ENCODE measurements at places on chromosomes 5 and 9. TPM values are rescaled to one million over a fixed set of nuclear protein-coding genes. Genes with fewer than 3 reads are reported as not detected.

ARHGEF28 gene
- 14.3 TPM for total RNA-seq

C9orf50 gene
- total RNA-seq = not detected

UNC5A gene
- 0.38 TPM for total RNA-seq

ADAMTS16 gene
- 1.9 TPM for total RNA-seq

GNAQ gene
- 16.8 TPM for total RNA-seq

WDR38 gene
- total RNA-seq = not detected

ECSCR gene
- not detected for total RNA-seq

COL5A1 gene
- total RNA-seq = 65.4 TPM

FAM53C gene
- total RNA-seq = 17.9 TPM

PROB1 gene
- 0.17 TPM for total RNA-seq

Data from A549 treated with CORT108297 at 1 μM for 4 hours (cell line).